ENCODE measurements at places on chromosomes 7 and 10.

GRCh38 chr10:54607983-54608382 is 193.0 kb downstream of the PCDH15 start:
- no peak for DNase-seq

DNA sequence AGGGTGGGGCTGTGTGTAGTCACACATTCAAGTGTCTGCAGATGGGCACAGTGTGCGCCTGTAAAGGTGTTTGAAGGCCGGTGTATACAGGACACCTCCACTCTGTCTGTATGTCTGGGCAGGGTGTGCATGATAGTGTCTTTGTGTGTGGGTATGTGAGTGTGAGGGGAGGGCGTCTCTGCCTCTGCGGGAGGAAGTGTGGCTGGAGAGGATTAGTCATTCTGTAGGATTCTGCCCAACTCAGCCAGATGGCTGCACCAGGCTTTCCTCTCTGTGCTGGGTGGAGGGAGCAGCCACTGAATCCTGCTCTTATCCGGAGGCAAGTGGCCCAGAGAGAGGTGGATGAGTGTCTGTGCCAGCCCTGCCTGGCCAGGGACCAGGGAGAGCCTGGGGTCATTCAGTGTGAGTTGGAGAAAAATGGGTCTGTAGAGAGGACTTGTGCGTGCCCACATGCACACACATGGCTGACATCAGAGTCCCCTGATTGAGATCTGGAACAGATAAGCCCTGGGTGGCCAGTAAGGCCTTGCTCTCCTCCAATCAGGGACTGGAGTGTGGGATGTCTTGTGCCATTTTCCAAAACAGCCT is 1.7 kb downstream of the SFXN3 start:
- no peak for DNase-seq

DNA sequence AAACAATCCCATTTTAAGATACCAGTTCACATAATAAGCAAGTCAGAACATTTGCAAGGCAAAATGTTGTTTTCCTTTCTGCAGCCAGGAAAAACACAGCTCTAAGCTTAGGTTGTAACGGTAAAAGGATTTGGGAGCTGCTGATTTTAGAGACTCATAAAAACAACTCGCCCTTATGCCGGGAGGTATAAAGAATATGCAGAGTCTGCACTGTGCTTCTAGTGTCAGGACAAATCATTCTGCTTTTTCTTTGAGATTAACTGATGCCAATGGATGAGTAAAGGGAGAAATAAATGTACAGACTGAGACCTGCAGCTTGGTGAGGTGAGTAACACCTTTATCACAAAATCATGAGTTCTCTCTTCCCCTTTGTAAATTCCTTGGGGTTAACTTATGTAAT is 2.0 kb upstream of the SFR1 start:
- no peak for DNase-seq

DNA sequence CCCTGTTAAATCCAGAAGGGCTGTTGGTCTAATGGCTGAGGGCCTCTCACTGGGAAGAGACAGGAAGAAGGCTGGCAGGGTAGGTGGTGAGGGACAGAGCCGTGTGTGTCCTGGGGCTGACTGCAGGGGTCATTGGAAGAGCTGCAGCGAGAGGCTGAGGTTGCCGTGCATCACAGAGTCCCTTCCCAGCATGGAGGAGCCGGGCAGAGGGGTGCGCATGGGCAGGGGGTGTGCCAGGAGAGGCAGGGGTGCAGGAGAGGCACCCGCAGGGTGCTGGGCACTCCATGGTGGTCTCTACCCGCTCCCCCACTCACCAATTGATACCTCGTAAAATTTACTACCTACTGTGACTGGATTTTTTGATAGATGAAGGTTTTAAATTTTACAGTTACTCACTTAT is 124.3 kb downstream of the ACTR3B start:
- no peak for DNase-seq

DNA sequence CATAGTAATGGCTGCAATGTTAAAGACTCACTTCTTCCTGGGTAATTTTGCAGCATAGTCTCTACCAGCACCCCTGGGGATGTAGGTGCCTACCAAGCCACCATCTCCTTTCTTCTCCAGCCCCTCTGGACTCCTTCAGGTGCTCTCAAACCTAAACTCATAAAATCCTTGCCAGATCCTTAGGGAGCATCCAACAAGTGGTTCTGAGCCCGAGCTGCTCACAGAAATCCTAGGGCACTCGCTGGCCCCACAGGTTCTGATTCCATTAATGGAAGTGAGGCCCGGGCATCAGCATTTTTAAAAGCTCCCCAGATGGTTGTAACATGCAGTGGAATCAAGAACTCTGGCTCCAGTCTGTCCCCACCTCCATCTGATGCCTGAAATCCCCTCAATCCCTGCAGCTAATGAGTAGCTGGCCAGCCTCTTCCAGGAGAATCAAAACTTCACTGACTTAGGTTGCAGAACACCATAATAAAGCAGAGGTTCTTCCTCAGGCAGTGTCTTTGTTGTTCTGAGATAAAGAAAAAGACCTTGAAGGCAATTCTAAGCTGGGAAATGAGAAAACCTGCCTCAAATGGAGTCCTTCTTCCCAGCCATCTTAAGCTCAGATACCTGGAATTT is 336.8 kb downstream of the KCNMA1 start:
- no peak for DNase-seq

DNA sequence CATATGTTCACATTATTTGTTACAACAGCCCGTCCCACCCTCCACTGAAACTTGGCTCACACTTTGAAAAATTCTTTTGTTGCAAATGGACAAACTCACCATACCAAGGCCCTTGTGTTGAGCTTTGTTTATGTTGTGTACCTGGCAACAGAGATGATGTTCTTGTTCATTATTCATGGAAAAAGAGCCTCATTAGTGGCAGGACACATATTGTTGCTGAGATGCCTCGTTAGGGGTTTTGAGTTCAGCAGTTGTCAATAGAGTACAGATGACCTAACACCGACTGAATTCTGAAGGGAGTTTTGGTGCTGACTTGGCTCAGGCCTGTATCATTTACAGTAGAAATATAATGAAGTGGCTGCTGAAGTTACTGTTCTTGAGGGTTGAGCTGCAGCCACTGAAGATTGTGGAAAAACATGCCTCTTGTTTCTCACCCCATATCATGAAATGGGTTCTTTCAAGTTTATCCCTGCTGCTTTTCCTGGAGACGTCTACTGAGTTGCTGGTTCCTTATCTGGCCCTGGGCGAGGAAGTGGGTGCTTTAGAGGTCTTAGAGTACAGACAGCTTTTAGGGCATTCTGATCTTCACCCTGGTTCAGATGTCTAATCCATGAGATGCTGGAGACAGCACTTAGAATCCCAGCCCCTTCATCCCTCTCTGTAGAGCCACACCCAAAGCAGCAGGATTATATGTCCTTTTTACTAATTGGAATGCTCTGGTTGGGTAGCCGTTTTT is 149.7 kb downstream of the WNT2 start:
- no peak for DNase-seq

- no peak for DNase-seq
Observed at GRCh38 chr10:83678850-83679249, 460.5 kb upstream of the GHITM start.

DNA sequence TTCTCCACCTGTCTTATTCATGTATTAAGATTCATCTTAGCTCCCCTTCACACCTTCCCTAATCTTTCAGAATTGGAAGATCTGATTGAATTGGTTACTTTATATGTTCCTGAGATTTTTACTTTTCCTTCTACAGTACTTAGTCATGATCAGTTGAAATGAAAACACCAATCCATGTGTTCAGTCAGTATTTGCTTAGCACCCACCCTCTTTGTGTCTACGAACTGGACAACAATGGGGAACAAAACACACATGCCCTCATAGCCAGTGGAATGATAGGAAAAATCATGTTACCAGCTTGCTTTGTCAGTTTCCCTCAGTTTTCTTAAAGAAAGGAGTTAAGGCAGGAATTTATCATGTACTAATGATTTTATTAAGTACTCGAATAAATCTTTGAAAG is 2.0 kb downstream of the MASTL start:
- DNase-seq, result no peak

GRCh38 chr7:105980645-105981396 is 17.8 kb downstream of the CDHR3 start:
- no peak for DNase-seq

DNA sequence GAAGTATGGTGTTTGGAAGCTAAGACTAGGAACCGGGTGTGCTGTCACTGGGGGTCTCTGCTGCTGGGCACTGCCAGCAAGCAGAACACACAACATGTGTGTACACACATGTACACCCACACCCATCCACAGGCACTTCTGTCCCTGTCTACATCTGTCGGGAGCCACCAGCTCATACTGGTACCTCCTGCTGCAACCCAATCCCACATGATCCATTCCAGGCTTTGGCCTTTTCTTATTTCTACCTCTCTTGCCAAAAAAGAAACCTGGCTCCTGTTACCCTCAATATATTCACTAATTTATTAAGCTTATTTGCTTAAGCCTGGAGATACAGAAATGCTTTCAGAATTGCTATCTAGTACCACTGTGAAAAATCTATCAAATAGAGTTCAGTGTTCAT is 246.0 kb downstream of the DIP2C start:
- no peak for DNase-seq

GRCh38 chr10:123648595-123648994 is 17.6 kb upstream of the GPR26 start:
- no peak for DNase-seq

DNA sequence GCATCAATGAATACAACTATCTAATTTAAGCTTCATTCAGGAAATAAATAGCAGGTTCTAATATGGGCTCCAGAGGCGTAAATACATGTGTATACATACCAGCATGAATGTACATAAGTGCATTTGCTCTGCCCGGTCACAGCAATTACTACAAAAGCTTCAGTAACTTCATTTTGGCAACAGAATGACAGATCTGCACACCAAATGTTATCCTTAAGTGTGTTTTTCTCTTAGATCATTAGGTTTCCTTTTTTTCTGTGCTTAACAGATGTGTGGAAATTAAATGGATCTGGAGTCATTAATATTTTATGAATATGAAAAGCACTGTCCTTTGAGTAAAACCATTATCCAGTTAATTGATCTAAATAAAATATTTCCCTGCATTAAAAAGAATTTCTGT is 159.0 kb upstream of the MEOX2 start:
- no peak for DNase-seq

- DNase-seq, result no peak
Observed at GRCh38 chr10:53534428-53534827, 761.8 kb upstream of the MBL2 start.

- DNase-seq, result peak; percentile 48
Observed at GRCh38 chr7:128135515-128136214, 104.4 kb upstream of the LRRC4 start.

GRCh38 chr10:95840681-95841080 is 67.1 kb upstream of the CC2D2B start:
- no peak for DNase-seq

GRCh38 chr7:6917258-6917657 is 91.2 kb upstream of the CCZ1B start:
- no peak for DNase-seq

DNA sequence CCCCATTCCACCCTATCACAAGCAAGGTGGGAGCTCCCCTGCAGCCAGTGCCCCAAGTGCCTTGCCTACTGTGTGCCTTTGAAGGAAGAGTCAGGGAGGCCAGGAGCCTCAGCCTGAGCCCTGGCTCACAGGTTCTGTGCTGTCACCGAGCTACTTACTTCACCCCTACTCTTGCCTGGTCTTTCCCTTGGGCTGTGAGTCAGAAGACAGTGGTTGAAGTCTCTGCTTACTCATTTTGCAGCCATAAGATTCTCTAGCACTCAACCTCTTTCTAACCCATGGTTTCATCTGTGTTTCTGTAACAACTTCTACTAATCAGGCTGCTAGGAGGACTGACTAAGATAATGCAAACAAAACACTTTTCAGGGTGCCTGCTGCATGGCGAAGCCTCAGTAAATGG is 114.5 kb downstream of the PLCE1 start:
- no peak for DNase-seq

DNA sequence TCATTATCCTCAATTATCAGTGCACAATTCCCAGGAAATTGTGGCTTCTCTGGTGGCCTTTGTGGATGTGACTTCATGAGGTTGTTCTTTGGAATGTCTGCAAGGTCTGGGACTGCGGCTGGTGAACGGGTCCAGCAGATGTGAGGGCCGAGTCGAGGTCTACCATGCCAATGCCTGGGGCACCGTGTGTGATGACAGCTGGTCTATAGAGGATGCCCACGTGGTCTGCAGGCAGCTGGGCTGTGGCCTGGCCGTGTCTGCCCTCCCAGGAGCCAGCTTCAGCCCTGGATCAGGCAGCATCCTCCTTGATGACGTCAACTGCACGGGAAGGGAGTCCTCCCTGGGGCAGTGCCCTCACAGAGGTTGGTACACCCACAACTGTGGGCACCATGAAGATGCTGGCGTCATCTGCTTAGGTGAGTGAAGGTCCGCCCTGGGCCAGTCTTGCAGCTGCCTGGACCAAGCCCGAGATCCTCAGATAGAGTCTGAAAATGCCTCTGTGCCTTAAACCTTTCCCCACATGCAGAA is 46.9 kb downstream of the CUZD1 start:
- no peak for DNase-seq

DNA sequence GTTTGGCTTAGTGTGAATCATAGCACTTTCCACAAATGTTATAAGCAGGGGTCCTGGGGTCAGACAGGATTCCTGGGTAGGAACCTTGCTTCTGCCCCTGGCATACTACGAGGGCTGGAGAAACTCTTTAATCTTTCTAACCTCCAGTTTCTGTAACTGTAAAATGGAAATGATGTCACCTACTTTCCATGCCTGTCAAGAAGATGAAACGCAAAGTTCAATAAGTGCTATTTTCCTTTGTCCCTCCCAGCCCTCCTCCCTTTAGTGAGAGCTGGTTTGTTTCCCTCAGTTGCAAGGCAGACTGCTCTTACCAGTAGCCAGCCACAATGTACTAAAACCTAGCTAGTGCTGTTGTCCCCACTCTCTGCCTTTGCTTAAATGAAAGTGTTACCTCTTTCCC is 117.1 kb upstream of the HPS1 start:
- DNase-seq, result no peak

- DNase-seq, result no peak
Observed at GRCh38 chr10:88064608-88065382, 201.4 kb downstream of the PTEN start.

DNA sequence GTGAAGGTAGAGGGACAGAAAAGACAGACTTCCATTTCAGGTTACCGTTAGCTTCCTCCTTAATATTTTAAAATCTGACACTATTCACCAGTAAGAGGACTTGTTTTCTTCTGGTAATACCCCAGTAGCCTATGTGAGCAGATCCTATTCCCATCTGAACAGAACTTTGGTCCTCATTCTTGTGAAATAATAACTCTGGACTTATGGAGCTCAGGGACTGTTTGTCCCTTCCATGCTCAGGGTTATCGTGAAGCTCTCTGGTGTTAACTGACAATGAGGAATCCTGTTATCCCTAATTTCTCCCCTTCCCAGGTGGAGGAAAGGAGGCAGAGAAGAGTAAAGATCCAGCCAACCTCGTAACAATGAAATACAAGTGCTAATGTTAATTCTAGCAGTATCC is 47.0 kb upstream of the ANKRD1 start:
- no peak for DNase-seq

DNA sequence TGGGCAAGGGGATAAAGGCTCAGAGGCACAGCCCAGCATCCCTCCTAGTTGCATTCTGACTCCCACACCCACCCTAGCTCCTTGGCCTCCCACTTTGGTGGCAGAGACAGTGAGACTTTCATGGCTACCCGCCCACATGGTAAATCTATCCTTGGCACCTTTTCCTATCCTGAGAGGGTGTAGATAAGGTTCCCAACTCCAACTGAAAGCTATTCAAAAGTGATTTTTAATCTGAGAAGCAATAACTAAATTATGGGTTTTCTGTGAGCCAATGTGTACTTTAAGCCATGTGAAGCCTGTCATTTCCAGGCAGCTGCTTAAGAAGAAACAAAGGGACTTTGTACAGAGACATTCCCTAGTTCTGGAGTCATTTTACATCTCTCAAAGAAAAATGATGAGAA is 9.1 kb downstream of the LAMB1 start:
- DNase-seq, result no peak

- DNase-seq, result no peak
Observed at GRCh38 chr10:79019441-79020014, 49.2 kb upstream of the ZMIZ1 start.
